ENCODE measurements at places on chromosomes 4 and X. TPM values are rescaled to one million over a fixed set of nuclear protein-coding genes. Genes with fewer than 3 reads are reported as not detected.

DNA sequence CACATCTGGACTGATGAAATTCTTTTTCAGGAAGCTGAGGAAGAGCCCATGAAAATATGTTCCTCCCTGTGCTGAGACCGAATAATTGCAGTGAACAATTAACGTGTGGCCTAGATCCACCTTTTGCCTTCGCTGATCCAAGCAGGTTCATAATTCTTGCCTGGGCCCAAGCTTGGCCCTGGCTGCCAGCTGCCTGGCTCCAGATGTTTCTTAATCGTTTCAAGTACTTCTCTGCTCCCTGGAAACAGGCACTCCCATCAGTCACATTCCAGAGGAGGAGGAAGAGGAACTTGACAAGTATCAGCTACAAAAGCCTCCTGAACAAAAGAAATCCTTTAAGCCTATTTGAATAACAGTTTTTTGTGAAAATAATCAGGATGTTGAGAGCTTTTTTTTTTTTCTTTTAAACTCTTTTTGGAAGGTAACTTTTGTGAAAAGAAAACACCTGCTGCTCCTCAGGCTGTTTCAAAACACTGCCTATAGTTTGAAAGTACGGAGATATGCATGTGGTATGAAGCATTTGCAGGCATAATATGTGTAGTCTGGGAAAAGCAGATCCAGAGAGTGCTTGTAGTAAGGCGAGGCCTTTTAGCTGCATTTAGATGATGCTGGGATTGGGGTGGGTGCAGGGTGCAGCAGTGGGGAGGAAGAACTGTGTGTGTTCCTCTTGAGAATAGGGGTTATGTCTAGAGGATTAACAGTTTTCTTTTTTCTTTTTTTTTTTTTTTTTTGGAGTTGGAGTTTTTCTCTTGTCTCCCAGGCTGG, 154.4 kb downstream of the PTTG2 start:
- DNase-seq: no peak

DNA sequence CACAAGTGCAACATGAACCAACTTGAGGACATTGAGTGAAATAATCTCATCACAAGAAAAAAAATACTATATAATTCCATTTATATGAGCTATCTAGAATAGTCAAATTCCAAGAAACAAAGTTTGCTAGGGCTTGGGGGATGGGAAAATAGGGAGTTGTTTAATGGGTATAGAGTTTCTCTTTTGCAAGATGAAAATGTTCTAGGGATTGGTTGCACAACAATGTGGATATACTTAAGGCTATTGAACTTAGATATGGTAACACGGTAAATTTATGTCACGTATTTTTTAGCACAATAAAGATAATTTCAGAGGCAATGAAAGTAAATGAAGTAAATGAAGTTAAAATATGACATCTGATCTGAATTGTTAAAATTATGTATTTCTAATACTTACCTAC, 7.9 kb downstream of the MFSD8 start:
- no peak for DNase-seq

DNA sequence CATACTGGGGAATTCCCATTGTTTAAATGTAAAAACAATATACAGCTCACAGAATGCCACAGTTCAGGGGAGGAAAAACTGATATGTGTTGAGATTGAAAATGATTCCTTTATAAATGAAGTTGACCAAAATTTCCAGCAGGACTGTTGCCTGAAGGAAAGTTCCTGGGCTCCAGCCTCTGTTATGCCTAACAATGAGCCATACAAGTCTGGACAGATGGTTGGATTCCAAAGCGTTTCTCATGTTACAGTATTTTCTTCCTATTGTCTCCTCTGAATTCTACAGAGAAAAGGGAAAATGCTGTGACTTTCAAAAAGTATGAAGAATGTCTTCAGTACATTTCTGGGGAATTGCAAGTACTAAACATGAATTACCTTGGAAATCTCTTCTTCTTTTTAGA, 73.3 kb downstream of the ALPK1 start:
- no peak for DNase-seq

- no peak for DNase-seq
These were observed 128.9 kb downstream of the REELD1 start for GRCh38 chr4:146343199-146343598.

DNA sequence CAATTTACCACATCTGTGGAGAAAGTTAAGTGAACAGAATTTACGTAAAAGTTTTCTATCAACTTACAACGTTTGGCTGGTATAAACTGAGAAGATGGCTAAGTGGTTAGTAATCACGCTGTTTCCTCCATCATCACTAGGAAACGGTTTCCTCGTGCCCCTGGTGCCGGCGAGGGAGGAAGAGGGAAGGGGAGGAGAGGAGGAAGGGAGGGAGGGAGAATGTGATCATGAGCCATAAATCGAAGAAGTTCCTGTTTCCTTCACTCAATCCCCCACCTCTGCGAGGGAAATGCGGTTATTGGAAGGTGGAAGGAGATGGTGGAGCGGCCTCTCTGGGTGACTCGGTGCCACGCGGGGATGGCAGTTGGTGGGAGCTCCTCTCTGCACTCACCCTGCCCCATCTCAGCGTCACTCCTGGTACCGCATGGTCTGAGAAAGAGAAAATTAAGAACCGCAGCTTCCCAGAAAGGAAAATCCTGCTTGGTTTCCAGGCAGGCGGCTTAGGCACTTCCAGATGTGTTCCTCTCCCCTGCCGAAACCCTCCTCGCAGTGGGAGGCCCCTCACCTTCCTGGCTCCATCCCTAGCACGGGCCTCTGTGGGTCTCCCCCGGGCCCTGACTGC, 216.8 kb downstream of the AFAP1 start:
- no peak for DNase-seq

WDFY3 gene
- 244 TPM for total RNA-seq

SLC38A5 gene
- 32.1 TPM for total RNA-seq

All from suprapubic skin (tissue), 4 donors.